ENCODE measurements at places on chromosomes 2 and 18. TPM values are rescaled to one million over a fixed set of nuclear protein-coding genes. Genes with fewer than 3 reads are reported as not detected.

The MYO1B gene
- total RNA-seq, result 41.1 TPM

The OXER1 gene
- 0.98 TPM for total RNA-seq

The LIMS4 gene
- total RNA-seq, result 17.3 TPM

The POTEC gene
- total RNA-seq, result 0.11 TPM

The CHRND gene
- total RNA-seq, result not detected

The NAT8 gene
- not detected for total RNA-seq

The MOCOS gene
- total RNA-seq, result 0.96 TPM

The NFATC1 gene
- 10.7 TPM for total RNA-seq

The TBC1D8 gene
- total RNA-seq, result 36.8 TPM

The UGT1A8 gene
- not detected for total RNA-seq

The CABYR gene
- not detected for total RNA-seq

The TANK gene
- 76.9 TPM for total RNA-seq

The RAX gene
- not detected for total RNA-seq

The KIF1A gene
- 1.2 TPM for total RNA-seq

The ACADL gene
- 97.0 TPM for total RNA-seq

The ATP8B1 gene
- 52.7 TPM for total RNA-seq

The LRRFIP1 gene
- total RNA-seq, result 92.6 TPM
